ENCODE measurements at places on chromosomes 2 and 18.

DNA sequence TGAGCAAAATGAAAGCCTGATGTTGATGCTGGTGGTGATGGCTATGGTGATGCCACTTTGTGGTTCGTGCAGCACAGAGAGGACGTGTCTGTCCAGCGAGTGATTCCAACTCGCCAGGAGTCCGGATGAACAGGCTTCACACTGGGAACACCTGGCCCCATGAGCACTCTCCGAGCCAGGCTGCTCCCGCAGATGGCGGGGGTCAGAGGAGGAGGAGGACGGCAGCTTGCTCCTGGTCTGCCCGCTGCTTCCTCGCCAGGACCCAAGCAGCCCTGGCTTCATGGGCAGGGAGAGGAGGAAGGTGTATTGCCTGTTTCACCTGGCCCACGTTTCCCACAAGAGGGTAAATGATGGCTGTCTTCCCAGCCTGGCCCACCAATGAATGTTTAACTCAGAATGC lies 121.6 kb downstream of the MTCL1 start:
- DNase-seq: no peak

DNA sequence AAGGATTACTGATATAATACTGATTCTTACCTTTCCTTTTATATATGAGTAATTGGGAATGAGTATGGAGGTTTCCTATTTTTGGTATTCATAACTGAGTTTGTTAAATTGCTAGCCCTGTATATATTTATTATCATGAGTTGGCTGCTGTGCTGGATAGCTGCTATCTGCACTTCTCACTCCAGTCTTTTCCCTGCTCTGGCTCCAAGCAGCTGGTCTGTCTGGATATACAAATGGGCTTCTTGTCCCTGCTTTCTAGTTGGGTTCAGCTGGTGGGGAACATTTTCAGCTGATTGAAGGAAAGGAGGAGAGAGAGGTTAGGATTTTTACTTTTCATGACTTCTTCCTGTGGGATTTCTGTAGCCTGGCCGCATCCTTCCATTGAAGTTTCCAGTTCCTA lies 41.2 kb downstream of the AGFG1 start:
- DNase-seq: no peak

- DNase-seq: no peak
These were observed 27.2 kb upstream of the SATB2 start for GRCh38 chr2:199484927-199485326.

GRCh38 chr2:218015586-218016521 lies 13.1 kb upstream of the TNS1 start:
- no peak for DNase-seq

DNA sequence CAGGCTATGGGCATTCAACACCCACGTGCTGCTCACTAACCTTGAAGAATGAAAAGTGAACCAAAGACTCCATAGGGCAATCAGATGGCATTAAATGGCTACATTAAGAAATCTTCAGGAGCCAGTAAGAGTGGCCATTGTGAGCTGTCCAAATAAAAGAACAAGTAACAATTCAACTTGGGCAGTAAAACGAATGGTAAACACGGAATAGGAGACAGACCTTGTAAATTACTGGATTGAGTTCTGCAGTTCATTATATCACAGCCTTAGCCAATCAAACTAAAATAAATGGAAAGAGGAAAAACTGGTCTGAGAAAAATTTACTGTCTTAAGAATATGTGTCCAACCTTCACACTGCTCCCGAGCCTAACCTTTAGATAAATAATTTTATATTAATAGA lies 306.5 kb upstream of the ZNF521 start:
- no peak for DNase-seq

DNA sequence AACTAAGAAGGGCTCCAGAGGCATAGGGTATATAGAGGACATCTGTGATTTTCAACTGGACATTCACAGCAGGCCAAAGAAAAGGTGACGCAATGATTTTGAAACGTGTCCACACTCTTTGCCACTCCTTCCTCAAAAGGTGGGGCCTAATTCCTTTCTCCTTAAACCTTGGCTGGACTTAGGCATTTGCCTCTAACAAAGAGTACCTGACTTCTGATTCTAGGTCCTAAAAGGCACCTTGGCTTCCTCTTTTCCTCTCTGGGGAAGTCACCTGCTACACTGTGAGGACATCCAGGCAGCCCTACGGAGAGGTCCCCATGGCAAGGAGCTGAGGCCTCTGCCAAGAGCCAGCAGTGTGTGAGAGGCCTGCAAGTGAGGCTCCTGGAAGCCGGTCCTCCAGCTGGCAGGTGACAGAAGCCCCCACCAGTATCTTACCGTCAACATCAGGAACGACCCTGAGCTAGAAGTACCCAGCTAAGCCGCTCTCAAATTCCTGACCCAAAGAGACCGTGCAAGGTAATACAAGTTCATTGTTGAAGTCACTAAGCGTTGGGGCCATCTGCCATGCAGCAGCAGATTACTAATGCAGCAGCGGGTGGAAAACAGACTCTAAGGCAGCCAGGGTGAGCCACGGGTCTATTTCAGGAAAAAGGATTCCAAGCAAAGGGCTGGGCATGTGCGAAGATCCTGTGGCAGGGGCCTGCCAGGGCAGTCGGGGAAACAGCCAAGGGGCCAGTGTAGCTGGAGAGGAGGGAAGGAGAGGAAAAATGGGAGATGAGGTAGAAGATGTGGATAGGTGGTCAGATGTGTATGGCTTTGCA lies 7.4 kb upstream of the HES6 start:
- DNase-seq: no peak

DNA sequence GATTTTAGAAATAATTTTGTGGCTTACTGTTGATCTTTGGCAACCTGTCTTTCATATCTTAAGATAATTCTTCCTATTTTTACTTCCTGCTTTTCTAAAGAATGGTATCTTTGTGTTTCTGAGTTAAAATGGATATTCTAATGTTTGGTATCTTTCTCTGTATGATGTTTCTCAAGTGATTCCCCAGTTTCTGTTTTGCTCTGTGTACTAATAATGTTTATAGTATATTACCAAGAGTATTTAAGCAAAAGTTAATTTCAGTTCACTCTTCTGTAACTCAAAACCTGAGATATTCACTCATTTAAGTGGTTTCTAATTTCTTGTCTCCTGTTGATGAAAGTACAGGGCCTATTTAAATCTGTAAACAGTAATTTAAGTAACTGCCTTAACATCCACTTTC lies 58.3 kb downstream of the CCDC150 start:
- no peak for DNase-seq

GRCh38 chr2:221495731-221496130 lies 76.4 kb downstream of the EPHA4 start:
- no peak for DNase-seq

GRCh38 chr18:22189449-22190166 lies 20.2 kb downstream of the GATA6 start:
- DNase-seq: no peak

- no peak for DNase-seq
These were observed 7.2 kb downstream of the PTPN4 start for GRCh38 chr2:119766944-119767343.

- no peak for DNase-seq
These were observed 248.6 kb downstream of the NDUFA10 start for GRCh38 chr2:239776436-239777005.

DNA sequence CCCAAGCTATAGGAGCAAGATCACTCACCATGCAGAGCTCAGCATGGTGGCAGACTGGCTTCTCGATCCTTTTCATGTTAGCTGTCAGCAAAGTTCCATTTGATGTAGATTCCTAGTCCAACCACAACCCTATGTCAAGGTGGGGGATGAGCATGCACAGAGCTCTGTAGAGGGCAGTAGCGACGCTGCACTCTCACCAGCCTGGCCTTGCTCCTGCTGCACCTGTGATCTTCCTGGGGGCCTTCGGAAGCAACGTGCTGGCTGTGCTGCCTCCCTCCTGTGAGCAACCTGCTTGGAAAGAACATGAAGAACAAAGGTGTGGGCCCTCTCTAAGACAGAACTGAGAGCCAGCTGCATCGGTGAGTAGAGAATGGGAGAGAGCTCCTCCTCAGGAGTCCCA lies 479.4 kb upstream of the MYT1L start:
- DNase-seq: no peak

GRCh38 chr2:189873696-189874095 lies 89.4 kb downstream of the PMS1 start:
- no peak for DNase-seq

DNA sequence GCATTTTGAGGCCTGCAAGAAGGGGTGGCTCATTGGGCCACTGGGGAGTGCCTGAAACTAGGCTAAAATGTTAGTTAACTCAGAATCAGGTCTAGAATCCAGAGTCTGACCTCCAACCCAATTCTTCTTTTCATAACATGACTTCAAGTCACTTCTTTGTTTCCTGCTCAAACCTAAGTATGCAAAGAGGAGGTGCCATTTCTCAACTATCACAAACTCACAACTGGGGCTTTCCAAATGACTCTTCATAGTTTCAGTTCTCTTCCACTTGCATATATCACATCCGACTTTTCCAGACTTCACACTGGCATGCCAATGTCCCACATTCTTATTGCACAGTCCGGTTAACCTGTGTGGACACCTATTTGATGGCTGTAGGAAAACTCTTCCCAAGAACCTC lies 211.6 kb downstream of the TCF4 start:
- DNase-seq: no peak

- DNase-seq: peak; percentile 21
These were observed 6.8 kb downstream of the ZFP36L2 start for GRCh38 chr2:43219383-43220228.

DNA sequence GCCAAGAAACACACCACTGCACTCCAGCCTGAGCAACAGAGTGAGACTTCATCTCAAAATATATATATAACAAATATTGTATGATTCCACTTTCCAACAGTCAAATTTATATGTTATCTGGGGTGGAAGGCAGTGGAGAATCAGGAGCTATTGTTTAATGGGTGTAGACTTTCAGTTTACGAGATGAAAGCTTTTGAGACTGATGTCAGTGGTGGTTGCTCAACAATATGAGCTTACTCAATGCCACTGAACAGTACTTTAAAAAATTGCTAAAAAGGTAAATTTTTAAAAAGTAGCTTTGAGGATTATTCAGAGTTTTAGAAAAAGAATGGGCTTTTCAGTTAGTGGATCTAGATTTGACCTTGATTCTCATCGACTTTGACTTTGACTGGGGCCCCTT lies 105.9 kb upstream of the ST6GAL2 start:
- DNase-seq: no peak

DNA sequence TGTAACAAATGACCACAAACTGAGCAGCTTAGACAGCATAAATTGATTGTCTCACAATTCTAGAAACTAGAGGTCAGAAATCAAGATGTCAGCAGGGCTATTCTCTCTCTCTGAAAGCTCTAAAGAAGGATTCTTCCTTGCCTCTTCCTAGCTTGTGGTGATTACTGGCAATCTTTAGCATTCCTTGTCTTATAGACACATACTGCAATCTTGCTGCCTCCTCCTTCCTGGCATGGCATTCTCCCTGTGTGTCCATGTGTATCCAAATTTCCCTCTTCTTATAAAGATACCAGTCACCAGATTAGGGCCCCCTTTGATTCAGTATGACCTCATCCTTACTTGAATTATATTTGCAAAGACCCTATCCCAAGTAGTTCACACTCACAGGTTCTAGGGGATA lies 2.3 kb downstream of the ASB3 start:
- DNase-seq: no peak

DNA sequence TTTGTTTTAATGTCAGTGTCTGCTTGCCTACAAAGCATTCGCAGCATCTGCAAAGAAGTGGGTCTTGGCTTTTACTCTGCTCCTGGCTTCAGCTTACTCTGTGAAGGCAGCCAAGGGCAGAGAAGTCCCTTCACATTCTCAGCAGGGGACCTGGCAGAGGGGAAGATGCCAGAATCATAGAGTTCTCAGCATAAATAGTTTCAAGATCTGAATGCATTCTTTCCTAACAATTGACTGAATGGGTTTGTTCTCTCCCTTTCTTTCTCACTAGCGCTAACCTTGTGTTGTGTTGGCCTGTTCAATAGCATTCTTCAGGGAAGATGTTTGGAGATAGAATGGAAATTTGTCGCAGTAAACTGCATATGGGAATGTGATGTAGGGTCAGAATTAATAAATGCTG lies 106.9 kb downstream of the FARSB start:
- DNase-seq: no peak
